ENCODE measurements at places on chromosomes 5 and 9.

GRCh38 chr9:111871499-111871855 lies 25.1 kb upstream of the UGCG start:
- no peak for DNase-seq

DNA sequence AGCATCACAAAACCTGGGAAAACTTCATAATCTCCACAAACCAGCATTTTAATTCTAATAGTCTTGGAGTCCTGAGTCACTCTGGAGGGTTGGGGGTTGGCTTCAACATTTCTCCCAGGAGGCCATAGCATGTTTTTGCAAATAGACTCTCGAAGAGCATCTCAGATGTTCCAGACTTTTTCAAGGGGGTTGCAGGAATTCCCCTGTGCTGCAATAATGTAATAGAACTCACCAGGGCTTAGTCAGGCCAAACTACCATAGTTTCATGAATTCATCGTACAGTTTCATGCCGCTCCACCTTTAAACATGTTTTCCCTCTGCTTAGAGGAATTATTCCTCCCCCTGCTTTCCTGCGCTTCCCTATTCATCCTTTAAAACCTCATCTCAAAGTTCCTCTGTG lies 499.5 kb upstream of the KLF4 start:
- no peak for DNase-seq

DNA sequence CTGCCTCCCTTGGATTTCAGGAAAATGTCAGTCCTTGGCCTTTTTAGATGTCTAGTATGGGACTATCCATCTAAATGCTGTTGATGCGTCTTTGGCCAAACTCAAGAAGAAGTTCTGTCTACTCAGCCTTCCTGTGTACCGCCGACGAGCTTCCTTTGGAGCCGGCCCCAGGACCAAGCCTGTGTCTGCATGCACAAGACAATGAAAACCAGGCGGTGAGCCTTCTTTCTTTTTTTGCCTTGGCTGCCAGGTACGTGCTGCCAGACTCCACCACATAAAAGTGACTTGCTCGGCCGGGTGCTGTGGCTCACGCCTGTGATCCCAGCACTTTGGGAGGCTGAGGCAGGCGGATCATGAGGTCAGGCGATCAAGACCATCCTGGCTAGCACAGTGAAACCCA lies 6.0 kb upstream of the NEURL1B start:
- no peak for DNase-seq

DNA sequence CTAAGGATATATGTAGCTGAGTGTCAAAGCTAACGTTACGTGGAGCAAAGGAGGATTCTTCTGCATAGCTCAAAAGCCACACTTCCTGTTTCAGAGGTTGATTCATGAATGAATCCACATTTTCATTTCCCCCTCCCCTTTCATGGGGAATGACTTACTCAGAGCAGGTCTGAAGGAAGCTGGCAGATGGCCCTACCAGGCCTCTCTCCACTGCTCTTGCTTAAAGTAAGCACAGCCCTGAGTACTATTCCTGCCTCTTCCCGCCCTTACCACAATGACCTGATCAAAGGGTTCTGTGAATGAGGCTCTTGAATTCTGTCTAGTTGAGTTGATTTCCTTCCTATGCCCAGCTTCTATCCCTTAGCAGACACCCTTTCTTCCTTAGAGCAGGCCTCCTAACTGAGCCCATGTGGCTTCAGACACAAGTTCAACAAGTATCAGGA lies 6.3 kb downstream of the IGIP start:
- DNase-seq, result no peak

DNA sequence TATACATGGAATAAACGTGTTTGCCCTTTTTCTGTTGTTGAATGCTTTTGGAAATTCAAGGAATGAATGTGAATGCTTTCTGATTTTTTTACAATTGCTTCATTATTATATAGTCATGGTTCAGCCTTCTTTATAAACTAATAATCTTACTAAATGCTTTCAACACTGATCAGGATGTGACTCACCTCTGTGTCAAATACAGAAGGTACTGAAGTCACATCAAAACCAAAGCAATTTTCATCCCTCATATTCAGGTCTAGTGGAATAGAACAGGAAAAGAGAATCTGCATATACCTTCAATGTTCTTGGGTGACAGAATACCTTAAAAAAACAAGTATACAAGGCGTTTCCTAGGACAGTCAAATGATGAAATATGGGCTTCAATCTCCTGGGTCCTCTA lies 170.7 kb downstream of the PDE4D start:
- no peak for DNase-seq

DNA sequence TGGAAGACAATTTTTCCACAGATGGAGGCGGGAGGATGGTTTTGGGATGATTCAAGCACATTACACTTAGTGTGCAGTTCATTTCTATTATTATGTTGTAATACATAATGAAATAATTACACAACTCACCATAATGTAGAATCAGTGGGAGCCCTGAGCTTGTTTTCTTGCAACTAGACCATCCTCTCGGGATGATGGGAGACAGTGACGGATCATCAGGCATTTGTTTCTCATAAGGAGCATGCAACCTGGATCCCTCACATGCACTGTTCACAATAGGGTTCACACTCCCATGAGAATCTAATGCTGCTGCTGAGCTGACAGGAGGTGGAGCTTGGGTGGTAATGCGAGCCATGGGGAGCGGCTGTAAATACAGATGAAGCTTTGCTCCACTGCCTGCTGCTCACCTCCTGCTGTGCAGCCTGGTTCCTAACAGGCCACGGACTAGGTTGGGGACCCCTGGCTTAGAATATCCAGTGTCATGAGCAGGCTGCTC lies 1.6 kb downstream of the STKLD1 start:
- DNase-seq, result no peak

DNA sequence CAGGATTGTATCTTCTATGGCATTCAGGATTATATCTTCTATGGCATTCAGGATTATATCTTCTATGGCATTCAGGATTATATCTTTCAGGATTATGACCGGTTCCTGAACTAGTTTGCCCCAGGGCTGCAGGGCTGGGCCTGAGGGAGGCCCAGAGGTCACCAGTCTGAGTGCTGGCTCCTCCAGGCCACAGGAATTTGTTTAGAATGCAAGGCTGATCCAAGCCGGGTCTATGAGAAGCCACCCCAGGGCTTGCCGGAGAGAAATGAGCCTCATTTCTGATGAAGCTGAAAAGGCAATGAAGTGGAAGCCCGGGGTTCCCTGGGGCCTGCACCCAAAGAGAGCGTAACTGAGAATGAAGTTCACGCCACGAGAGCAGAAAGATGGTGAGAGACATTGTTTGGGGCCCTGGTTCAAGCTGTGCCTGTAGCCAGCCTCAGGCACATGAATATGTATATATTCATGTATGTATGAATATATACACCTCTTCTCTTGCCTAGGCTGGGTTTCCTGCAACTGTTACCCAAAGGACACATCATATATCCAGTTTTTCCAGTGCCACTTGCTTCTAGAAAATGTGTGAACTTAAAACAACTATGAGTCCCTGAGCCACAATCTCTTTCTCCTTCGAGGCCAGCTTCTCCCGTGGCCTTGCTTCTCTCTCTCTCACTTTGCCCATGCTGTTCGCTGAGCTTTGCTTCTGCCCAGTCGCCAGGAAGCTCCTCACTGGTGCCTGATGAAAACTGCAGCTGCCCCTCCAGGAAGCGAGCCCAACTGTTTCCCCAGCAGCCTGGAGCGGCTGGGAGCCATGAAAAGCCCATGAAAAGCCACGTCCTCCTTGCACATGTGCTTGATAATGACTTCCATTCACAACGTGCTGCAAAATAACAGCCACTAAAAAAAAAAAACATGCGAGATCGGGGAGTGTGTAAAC lies 62.3 kb downstream of the GTF3C4 start:
- no peak for DNase-seq

DNA sequence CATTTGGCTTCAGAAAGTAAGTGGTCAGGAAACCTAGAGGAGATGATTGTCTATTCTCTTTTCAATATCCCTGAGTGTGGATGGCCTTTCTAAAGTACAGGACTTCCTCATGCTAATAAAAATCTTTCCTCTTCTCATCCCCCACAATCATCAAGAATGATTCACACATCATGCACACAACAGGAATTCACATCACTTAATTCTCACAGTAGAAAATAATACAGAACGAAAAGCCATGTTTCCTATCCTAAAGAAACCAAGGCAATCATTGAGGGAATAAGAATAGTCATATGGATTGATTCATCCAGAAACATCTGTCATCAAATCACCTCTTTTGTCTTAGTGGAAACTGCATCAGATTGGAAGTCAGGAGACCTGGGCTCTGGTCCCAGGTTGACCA lies 203.1 kb upstream of the PIK3R1 start:
- DNase-seq, result no peak
